ENCODE measurements at places on chromosomes 12 and 14. TPM values are rescaled to one million over a fixed set of nuclear protein-coding genes. Genes with fewer than 3 reads are reported as not detected.

The DACT1 gene
- total RNA-seq, result 2.4 TPM

The IL26 gene
- not detected for total RNA-seq

The TPPP2 gene
- 0.81 TPM for total RNA-seq

The NKX2-8 gene
- not detected for total RNA-seq

All from Right ventricle myocardium superior (tissue), 1 donor.